ENCODE measurements at places on chromosomes 4 and X. TPM values are rescaled to one million over a fixed set of nuclear protein-coding genes. Genes with fewer than 3 reads are reported as not detected.

GRCh38 chr4:88017516-88018297, 10.3 kb downstream of the PKD2 start:
- H3K27ac ChIP-seq: peak overlapping the region; percentile 83
- no peak overlapping the region for H3K4me3 ChIP-seq
- peaks cover 17% of the 10 kb centered on the region for H3K4me1 ChIP-seq
- peaks cover 23% of the 10 kb centered on the region for H3K36me3 ChIP-seq
- no peaks in the 10 kb centered on the region for H3K27me3 ChIP-seq

GRCh38 chr4:92014067-92014466, 289.7 kb upstream of the GRID2 start:
- no peak for DNase-seq
- H3K4me3 ChIP-seq: no peak overlapping the region
- no peaks in the 10 kb centered on the region for H3K36me3 ChIP-seq

IL2 gene
- not detected for total RNA-seq

- no peaks in the 10 kb centered on the region for H3K27me3 ChIP-seq
- H3K4me1 ChIP-seq: no peaks in the 10 kb centered on the region
- no peaks in the 10 kb centered on the region for H3K36me3 ChIP-seq
- no peak for DNase-seq
Observed at GRCh38 chr4:95957759-95958158, 117.9 kb downstream of the PDHA2 start.

DNA sequence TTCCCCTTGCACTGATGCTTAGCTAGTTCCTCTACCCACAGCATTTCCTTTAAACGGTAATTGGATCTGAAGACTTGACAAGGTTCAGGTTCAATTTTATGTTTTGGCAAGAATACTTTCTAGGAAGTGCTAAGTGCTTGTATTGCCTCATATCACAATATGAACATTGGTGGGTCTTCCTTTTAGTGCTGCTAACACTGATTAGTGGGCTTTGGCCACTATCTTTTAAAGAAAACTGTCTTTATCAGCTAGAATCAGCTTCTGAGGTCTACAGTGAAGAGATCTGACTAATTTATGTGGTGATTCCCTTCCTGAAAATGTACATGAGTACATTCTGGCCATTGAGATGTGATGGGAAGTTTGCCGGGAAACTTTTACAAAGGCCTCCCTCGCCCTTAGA, 316.7 kb upstream of the KLF3 start:
- H3K27ac ChIP-seq: no peak overlapping the region
- no peaks in the 10 kb centered on the region for H3K4me1 ChIP-seq
- no peak for DNase-seq
- no peaks in the 10 kb centered on the region for H3K36me3 ChIP-seq
- no peak overlapping the region for H3K4me3 ChIP-seq

GRCh38 chrX:44061968-44062614, 88.9 kb upstream of the NDP start:
- no peak overlapping the region for H3K4me3 ChIP-seq
- no peak overlapping the region for H3K27ac ChIP-seq
- no peak for DNase-seq
- H3K27me3 ChIP-seq: peaks cover 35% of the 10 kb centered on the region

GRCh38 chrX:103248553-103248952, 6.4 kb downstream of the TCEAL8 start:
- no peaks in the 10 kb centered on the region for H3K27me3 ChIP-seq
- peaks cover 8% of the 10 kb centered on the region for H3K4me1 ChIP-seq
- H3K4me3 ChIP-seq: no peak overlapping the region

TAF9B gene
- 24.5 TPM for total RNA-seq

GRCh38 chrX:18946157-18946556, 37.8 kb downstream of the PHKA2 start:
- peaks cover 10% of the 10 kb centered on the region for H3K36me3 ChIP-seq
- H3K27ac ChIP-seq: no peak overlapping the region
- no peak overlapping the region for H3K4me3 ChIP-seq
- H3K27me3 ChIP-seq: no peaks in the 10 kb centered on the region
- no peak for DNase-seq

All from heart left ventricle (tissue), 16 donors.